ENCODE measurements at places on chromosomes 7 and 10.

- DNase-seq: no peak
Measured at GRCh38 chr7:133452577-133452976, 199.7 kb downstream of the EXOC4 start.

DNA sequence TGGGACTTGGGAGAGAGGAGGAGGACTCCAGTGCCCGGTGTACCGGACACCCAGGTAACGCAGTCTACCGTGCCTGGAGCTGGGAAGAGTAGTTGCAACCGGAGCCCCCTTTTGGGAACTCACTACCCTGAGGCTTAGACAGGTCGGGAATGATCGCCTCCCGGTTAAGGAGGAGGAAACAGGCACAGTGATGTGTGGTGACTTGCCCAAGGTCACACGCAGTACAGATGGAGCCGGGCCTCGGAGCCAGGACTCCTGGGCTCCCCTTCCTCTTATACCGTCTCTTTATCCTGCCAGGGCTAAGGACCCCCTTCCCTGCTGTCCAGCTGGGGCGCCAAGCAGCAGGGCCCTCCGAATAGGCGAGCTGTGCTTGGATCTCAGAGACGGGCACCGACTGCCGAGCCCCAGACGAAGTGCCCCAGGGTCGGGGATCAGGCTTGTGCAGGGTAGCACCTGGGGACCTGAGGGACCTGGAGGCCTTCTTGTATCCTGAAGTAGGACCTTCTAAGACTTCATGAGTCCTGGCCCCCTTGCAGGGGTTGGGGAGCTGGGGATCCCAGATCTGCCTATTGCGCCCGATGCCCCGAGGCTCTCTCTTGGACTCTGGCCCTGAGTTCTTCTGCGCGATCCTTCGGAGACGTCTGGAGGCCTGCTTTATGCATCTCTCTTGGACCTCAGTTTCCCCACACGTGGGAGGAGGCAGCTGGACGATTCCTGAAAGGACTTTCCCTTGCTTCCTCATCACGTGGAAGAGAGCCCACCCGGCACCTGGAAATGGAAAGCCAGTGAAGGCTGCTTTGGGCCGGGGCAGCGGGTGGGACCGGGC lies 767 bp upstream of the CYP26A1 start:
- no peak for DNase-seq

GRCh38 chr7:22920672-22921071 lies 93.3 kb downstream of the HYCC1 start:
- no peak for DNase-seq

DNA sequence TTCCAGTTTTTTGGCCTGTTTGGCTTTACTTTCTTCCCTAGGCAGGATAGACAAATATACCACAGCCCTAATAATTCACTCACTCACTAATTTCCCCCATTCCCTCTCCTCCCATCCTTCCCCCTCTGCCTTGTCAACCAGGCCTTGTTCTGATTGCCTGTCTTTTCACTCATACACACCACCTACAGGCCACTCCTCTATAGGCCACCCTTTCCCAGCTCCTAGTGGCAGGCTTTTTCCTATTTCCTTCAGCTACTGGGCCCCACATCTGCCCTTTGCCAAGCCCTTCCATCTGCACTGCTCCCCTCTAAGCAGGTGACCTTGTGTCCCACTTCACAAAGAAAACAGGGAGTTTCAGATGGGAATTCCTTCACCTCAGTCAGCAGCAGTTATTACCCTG lies 59.8 kb upstream of the MSRB2 start:
- no peak for DNase-seq

DNA sequence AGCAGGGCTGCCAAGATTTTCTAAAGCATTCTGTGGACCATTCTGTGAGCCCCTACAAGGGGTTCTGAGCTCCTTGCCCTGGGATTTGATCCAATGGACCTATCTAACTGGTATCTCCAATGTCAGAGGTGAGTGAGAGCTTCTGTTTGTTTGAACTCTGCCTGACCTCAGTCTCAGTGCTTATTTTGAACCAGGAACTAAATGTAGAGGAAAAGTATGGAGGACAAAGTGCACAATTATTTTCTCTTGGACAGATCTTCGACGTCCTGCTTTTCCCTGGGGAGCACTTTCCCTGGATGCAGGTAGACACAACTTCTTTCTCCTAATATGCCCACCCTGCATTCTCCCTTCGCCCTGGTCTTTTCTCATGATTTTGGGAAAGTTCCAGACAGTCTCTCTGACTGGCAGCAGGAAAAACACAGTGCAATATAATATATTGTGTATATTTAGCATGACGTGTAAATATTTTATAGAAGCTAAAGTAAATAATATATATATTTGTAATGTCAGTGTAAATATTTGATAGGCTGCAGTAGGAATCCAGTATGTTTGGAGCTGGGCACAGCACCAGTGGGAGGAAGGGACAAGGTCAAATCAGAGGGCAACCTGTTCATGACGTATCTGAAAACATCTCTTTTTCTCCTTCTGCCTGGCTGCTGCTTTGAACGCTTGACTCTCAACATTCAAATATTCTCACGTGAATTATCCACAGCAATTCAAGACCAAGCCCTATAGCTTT lies 184.0 kb upstream of the LYZL1 start:
- no peak for DNase-seq

GRCh38 chr10:65891073-65891981 lies 1034.5 kb upstream of the LRRTM3 start:
- DNase-seq: no peak

DNA sequence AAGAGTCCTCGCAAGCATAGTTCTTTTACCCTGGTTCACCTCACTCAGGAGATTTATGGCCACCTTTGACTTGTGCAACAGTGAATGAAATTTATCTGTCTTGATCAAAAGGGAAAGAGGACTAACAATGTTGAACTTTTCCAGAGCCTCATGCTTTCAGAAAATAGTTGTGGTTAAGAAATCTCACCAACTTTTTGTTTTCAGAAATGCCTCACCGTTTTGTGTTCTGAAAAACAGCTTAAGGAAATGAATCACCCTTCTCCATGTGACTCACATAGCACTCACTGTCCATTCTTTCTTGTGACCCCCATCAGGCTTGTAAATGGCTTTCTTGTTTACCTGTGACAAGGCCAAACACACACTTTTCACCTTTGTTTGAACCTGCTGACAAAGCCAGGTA lies 148.6 kb upstream of the FAM3C start:
- DNase-seq: peak; percentile 88

- DNase-seq: no peak
Measured at GRCh38 chr7:37537439-37537838, 88.8 kb upstream of the ELMO1 start.

GRCh38 chr10:6146013-6146785 lies 56.5 kb upstream of the PFKFB3 start:
- DNase-seq: no peak

- no peak for DNase-seq
Measured at GRCh38 chr10:110858297-110858934, 13.3 kb upstream of the PDCD4 start.

GRCh38 chr10:34941471-34942357 lies 126.6 kb upstream of the PARD3 start:
- DNase-seq: no peak

- DNase-seq: no peak
Measured at GRCh38 chr7:142813226-142813625, 41.6 kb upstream of the EPHB6 start.

GRCh38 chr10:97922022-97922758 lies 72.5 kb downstream of the GOLGA7B start:
- DNase-seq: no peak

DNA sequence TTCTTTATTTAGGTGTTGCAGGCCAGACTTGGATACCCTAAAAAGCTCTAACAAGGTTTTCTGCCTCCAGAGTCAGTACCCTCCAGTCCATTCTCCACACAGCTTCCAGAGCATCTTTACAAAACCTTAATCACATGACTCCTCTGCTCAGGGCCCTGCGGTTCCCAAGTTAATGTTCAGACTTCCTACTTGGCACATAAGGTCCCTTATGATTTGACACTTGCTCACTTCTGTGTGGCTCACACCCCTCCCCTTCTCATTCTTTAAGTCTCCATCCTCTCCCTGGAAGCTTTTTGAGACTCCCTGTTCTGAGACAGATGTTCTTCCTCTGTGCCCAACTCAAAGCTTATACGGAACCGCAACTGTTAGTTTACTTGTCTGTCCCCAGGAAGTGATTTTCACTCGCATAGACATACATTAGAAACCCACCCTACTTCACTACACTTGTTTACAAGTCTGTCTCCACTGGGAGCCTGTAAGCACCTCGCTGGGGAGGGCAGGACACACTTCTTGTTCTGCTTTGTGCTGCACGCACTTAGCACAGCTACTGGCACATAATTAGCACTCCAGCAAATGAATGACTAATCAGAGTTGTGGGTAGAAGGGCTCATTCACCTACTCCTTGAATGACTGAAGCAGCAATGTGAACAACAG lies 154.3 kb upstream of the LAMB4 start:
- no peak for DNase-seq

GRCh38 chr10:52486840-52487611 lies 172.9 kb downstream of the DKK1 start:
- DNase-seq: no peak

DNA sequence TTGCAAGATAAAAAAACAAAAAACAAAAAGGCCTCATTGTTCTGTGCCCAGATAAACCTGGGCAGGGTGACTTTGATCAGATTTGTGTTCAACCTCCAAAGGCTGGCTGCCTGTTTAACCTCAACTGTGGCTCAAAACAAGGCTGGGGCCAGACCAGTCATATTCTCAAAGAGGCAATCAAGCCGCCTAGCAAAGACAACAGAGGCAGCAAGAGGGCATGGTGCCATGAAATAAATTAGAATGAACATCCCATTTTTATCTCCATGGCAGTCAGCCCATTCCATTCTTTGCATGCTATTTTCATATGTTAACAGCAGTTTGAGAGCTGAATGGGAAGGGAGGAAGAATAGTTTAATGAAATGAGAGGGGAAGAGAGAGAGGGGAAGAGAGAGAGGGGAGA lies 1150.3 kb downstream of the TYW1 start:
- no peak for DNase-seq

DNA sequence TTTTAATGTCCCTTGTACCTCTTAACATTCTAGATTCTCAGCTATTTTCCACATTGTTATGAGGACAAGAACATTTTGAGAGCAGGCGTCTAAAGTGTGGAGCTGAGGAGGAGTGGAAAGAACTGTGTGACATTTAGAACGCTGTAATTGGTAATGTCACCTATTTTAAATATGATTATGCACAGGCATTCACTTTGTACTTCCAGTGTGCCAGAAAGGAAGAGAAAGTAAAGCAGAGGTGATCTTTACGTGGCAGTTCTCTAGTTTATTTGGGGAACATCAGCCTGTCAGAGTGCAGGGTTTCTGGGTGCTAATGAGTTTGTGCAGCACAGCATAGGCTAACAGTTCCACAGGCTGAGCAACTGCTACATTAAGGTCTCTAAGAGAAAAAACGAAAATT lies 498.4 kb upstream of the POM121L12 start:
- no peak for DNase-seq

DNA sequence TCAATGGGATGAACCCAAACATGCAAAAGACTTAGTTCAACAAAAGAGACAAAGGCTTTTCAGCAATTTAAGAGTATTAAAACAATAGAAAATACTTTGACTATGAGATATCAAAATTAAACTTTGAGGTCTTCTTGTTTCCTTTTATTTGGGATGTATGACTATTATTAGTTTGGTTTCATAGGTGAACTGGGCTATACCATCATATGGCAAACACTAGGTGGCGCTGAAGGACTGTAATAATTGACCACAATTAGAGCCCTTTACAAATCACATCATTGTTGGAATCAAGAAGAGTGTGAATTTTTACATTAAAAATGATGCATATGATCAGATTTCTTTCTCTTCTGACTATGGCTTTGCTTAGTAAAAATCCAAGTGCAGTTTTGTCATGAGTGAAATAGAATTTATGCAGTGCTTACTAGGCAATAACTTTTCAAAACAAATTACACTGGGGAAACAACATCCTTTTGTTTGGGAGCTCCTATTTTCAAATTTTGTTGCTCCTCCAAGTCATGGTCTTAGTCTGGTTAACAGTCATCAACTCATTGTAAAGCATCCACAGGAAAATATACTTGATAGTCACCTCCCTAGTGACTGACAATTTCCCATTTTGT lies 14.7 kb upstream of the NXPH1 start:
- no peak for DNase-seq

All from T-helper 1 cell (primary cell).